Posterior vena cava (tissue), 2 donors: ENCODE measurements at places on chromosomes 11 and 22. TPM values are rescaled to one million over a fixed set of nuclear protein-coding genes. Genes with fewer than 3 reads are reported as not detected.

DNA sequence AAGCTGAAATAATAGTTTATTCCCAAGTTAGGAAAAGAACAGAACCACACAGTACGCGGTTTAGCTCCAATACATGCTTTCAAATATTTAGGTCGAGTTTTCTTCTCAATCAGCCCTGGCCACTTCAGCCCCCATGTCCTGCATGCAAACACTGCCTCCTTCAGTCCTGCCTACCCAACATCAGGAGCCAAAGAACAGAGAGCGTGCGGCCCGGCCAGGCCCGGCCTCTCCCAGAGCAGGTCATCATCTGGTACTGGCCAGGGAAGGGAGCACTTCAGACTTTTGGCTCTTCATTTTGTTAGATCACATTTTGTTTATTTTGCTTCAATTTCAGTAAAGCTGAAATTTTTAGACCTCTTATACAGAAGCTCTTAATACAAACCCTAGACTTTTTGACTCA, 6.7 kb downstream of the BRD1 start:
- DNase-seq: no peak

DNA sequence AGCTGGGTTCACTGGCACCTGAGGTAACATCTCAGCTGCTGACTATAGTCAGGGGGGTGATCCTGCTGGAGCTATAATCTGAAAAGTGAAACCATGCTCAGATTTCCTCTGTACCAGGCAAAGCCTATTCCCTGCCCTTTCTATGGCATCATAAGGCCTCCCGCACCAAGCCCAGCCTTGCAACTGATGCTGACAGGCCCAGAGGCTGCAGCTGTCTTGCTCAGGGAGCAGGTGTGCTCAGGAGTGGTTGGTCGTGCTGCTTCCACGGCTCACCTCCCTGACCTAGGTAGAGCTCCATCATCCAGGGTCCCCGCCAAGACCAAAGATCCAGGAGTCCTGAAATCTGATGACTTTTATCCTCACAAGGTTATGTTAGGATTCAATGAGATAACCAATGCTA, 121.7 kb downstream of the FEZ1 start:
- peak; percentile 66 for DNase-seq

- no peak for DNase-seq
Measured at GRCh38 chr11:94147433-94147845, 18.8 kb downstream of the PANX1 start.

DNA sequence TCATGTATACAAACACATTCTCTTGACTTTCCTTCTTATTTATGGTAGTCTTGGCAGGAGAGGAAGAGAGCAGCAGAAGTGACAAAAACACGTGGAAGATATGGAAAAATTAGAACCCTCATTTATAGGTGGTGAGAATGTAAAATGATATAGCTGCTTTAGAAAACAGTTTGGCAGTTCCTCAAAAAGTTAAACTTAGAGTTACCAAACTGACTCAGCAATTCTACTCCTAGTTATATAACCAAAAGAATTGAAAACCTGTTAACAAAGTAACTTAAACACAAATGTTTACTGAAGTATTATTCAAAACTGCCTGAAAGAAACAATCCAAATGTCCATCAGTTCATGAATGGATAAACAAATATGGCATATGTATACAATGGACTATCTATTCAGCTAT, 16.8 kb downstream of the NUCB2 start:
- no peak for DNase-seq

ROBO4 gene
- total RNA-seq: 19.8 TPM

CATSPER1 gene
- 1.1 TPM for total RNA-seq
